ENCODE measurements at places on chromosomes 1 and 21.
A peak's percentile ranks its signal among the peaks of the same experiment; 100 is the strongest.

DNA sequence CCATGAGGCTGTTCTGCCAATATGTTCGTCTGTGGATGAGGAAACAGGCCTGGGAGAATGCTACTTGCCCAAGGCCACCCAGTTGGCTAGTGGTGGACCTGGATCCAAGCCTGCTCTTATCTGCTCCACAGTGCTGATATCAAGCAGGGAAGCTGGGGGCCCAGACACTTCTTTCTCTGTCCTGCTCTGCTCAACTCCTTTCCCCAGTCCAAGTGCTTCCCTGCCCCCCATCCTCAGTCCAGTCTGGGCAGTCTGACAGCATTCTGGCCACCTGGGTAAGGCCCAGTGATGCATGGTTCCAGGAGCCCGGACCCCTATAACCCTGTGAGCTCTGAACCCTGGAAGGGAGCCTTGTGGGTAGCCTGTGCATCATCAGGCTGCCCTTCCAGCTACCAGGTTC, 4.2 kb upstream of the PAQR7 start:
- DNase-seq, result no peak

DNA sequence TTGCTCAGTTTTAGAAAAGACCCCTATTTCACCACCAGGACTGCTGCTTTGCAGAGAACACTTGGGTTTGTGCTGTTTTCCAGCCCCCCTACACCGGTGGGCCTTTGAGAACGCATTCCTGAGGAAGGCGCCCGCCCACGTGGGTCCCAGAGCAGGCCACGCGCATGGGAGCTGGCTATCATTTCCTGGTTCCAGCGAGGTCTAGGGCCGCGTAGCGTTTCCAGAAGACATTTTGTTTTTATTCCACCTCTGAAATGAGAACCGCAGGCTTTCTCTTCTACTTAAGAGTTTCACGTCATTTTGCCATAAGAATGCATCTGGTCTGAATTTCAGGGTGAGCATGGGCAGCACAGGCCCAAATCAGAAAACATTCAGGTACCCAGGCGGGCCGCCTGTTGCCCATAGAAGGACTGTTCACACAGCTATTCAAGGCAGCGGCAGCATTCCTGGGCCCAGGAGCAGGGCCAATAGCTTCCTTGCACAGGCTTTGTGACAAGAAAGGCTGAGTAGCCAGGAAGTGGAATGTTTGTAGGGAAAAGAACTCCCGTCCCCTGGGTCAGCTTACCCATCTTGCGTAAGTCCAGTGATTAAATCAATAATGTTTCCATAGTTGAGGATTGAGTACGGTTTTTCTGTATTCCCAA, 1.4 kb upstream of the KLHL21 start:
- peak; percentile 78 for DNase-seq

DNA sequence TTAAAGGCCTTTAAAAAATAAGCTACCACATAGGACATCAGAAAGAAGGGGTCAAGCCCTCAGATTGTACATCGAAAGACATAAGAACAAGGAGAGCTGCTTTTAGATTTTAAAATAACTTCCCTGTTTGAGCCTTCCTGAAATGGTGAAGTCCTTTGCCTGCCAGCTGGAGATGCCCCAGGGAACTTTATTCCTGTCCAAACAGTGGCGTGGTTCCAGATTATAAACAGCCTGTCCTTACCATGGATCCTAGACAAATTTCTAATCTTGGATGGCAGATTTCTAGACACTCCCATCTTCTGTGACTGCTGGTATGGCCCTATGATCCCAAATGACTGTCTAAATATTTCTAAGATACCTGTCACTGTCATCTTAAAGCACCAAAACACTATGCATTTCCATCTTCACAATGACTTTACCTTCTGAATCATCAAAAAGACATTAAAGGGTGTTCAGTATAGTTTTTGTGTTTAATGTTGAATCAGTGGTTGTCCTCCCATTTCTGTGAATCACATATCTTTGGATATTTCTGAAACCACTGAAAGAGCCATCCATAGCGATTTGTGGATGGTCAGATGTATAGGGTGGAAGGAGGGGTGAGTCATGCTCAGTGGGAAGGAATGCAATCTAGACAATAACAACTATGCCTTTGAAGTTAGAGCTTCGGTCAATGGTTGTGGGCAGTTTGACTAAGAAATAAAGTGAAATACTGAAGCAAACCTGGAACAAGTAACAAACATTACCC, 23.2 kb downstream of the ILDR2 start:
- peak; percentile 38 for DNase-seq

- no peak for DNase-seq
These were observed 74.1 kb upstream of the CD34 start for GRCh38 chr1:207984831-207985572.

GRCh38 chr1:245091818-245092637, 62.8 kb upstream of the KIF26B start:
- peak; percentile 80 for DNase-seq

DNA sequence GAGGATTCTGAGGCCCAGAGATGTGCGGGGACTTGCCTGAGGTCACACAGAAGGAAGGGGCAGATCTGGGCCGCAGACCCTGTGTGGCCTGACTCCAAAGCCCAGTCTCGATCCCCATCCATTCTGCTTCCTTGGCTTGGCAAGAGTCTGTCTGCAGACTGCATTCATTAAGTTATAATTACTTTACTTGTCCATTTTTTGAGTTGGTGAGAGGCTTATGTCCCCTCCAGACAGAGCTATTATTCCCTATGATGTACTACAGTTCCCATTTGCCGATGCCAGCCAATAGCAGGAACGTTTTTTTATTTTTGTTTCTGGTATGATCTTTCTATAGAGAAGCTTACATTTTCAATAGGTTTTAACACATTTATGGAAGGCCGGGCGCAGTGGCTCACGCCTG, 101.5 kb downstream of the ARHGEF10L start:
- DNase-seq, result no peak

DNA sequence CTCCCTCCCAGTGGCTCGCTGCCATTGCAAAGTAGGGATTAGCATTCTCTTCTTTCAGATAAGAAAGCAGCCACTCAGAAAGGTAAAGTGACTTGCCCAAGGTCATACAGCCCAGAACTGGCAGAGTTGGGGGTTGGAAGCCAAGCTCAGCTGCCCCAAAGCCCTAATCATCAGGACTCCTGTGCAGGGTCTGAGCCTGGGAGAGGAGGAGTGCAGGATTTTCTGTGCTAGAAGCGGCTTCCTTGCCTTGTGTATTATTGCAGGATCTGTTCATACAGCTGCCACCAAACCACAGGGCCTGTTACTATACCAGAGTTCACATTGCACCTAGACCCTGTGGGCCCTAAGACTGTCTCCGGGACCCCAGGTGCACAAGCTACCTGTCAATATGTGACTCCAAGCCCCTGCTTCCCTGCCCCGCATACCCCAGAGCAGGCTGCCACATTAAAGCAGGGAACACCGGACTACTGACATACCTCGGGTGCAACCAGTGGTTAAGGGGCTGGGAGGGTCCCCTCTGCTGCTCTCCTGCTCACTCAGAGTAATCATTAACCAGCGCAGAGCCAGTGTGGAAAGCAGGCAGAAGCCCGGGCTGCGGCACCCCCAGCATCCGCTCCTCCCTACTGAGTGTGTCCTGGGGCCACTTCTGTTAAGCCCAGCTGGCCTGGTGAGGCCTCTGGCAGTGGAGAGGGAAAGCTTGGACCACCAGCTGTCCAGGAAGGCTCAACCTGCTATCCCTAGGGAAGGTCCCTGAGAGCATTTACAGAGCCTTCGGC, 15.8 kb downstream of the HSPG2 start:
- no peak for DNase-seq

GRCh38 chr1:58813361-58813760, 29.5 kb upstream of the JUN start:
- no peak for DNase-seq

- no peak for DNase-seq
These were observed 11.5 kb downstream of the PSRC1 start for GRCh38 chr1:109271458-109271857.

- DNase-seq, result no peak
These were observed 55.3 kb downstream of the NDUFS5 start for GRCh38 chr1:39081271-39082009.

- DNase-seq, result no peak
These were observed 21.7 kb upstream of the CPLANE2 start for GRCh38 chr1:16258591-16259135.

DNA sequence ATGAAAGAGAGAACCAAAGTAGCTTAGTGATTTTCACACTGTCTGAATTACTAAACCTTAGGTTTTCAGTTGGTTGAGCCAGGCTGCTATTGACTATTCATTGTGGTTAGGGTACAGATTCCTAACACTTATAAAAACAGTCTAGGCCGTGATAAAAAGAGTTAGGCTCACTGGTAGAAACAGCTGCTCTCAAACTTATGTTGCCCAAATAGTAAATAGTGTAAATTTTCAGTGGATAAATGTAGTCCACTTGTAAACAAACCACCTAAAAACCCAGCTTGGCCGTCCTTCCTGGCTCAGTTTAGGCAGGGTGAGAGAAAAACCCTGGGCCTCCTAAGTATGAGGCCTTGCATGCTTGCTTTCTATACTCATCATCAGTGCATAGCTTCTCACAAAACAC, 34.9 kb downstream of the ARID1A start:
- DNase-seq, result no peak

- DNase-seq, result no peak
These were observed 4.9 kb downstream of the CAMK2N1 start for GRCh38 chr1:20480951-20481617.

DNA sequence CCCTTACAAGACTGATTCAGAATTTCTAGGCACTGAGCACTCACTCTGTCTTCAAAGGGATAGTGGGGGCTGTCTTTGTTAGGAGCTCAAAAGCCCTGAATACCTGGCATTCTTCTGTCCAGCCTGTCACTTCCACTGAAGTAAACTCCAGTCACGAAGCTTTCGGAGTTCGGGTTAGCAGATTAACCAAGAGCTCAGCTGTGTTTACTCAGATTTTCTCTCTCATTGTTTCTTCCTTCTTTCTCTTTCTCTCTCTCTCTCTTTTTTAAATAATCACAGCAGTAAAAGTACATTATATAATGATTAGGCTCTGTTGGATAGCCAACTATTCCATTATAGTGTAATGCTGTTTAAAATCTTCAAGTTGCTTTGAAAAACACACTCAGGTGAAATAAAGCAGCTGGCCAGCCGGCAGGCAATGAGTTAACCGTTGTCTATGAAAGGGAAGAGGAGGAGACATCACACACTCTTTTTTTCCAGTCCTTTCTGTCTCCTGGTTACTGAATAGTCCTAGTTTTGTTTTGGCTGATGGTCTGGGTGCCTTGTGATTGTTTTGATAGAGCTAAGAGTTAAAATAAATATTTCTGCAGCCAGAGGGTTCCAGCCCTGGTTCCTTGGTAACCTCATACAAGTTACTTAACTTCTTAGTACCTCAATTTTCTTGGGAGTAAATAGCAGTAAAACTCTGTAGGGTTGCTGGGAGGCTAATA, 89.8 kb downstream of the ADSS2 start:
- no peak for DNase-seq

- no peak for DNase-seq
These were observed 347.7 kb downstream of the NPHP4 start for GRCh38 chr1:5644281-5645134.

DNA sequence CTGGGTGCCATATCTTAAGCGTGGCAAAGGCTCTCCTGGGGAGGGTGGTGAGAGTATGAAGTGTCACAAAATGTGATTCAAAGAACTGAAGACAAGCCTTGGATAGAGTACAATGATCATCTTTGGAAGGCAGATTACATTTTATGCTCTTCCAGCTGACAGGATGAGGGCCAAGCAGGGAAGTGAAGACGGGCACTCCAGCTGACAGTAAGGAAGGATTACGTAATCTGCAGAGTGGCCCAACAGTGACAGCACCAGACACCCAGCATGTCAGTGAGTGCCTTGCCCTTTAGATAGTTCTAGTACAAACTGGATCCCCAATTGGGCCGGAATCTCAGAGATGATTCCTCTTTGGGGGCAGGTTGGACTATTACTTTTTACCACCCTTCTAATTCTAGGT, 52.7 kb downstream of the UBE2T start:
- DNase-seq, result no peak

DNA sequence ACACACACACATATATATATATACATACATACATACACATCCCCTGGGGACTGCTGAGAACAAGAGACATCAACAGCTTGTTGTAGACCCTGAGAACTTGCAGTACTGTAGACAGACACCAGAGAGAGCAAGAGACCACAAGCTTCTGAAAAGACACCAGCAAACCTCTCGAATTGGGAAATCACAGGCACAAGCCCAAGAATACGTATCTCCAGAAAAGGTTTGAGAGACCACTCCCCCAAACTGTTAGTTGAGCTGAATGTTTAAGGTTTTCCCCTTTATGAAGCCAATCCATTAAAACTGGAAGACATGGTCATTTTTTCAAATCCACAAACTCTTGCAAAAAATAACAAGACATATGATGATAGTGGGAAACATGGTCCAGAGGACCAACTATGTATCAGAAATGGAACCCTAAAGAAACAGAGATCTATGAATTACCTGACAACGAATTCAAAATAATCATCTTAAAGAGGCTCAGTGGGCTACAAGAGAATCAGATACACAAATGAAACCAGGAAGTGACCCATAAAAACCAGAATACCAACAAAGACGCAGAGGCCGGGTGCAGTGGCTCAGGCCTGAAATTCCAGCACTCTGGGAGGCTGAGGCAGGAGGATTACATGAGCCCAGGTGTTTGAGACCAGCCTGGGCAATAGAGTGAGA, 45.1 kb downstream of the SLC2A1 start:
- peak; percentile 56 for DNase-seq

DNA sequence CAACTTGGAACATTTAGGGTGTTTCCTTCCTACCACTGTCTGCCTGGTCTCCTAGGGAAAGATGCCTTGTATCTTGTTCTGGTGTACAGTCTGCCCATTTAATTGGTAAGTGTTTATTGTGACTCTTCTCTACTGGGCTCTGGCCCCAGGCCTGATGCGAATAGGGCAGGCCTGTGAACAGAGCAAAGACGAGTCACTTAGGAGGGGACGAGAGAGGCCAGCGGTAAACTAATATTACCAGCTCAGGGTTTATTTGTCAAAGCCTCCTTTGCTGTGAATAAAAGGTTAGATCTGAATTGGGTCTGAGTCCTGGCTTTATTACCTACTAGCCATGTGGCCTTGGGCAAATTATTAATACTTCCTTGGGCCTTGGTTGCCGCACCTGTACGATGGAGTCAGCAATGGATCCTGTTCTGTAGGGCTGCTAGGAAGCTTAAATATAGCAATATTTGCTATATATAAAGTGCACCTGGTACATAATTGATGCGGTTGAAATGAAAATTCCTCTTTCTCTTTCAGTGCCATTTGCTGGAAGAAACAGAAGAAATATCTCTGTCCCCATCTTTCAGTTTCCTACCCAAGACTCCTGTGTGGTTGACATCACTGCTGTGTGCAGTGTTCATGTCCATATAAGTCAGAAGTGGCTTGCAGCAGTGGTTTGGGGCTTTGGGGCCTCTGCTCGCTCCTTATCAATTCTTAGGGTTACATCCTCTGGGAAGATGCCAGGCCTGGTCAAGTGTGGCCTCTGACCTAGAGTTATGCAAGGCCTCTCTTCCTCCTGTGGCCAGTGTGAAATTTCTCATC, 32.4 kb downstream of the MAPKAPK2 start:
- DNase-seq, result no peak

- no peak for DNase-seq
These were observed 5.1 kb downstream of the DNASE2B start for GRCh38 chr1:84403347-84403746.

- DNase-seq, result no peak
These were observed 103.0 kb downstream of the ZSCAN20 start for GRCh38 chr1:33575324-33575879.

- no peak for DNase-seq
These were observed 200.0 kb downstream of the SETD4 start for GRCh38 chr21:35860189-35860869.

- no peak for DNase-seq
These were observed 12.7 kb downstream of the LCK start for GRCh38 chr1:32263744-32264143.

GRCh38 chr1:153220606-153221303, 3.4 kb downstream of the PRR9 start:
- DNase-seq, result no peak
